ENCODE measurements at places on chromosomes 6 and 20.

GRCh38 chr20:7665376-7665775 is 274.9 kb downstream of the HAO1 start:
- no peak for DNase-seq

DNA sequence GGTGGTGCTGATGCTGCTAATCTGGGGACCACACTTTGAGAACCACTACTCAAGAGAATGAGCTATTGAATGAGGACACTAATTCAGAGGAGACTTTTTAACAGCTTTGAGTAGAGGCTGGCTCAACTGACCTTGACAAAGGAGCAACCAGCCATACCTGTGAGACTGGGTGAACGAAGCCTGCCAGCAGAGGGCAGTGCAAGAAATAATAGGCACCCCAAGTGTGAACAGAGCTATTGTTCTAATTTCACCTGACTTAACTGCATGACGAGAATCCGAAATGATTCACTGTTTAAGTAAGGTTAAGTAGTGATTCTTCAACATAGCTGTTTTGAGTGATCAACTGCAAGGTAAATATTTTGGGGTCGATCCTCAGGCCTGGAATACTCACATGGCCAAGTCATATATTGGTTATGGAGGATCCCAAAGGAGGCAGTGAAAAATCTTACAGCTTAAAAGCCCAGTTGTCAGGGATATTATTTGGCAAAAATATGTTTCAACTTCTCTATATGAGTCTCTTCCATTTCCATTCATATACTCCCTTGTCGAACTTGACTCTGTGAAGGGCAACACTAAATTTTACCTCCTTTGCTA is 550.5 kb upstream of the MARCKS start:
- DNase-seq = no peak

DNA sequence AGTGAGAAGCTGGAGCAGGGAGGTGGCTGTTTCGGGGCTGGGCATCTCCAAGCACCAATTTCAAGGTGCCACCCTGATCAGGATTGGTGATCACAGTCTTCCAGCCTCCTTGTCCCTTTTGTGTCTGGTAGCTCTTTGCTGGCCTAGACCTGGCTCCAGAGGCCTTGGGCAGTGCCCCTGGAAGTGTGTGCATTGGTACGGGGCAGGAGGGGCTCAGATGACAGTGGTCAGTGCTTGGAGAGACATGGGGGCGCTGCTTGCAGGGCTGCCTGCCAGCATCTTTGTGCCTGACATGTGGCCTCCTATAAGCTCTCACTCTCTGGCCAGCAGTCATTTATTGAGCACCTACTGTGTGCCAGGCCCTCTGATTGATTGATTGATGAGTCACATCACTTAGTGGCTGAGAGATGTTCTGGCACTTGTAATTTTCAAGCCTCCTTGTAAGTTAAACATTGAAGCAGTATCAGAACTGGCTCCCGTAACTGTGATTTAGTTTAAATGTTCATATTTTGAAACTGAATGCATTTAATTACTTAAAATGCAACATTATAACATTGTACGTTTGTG is 61.7 kb downstream of the BCAS4 start:
- DNase-seq = no peak

DNA sequence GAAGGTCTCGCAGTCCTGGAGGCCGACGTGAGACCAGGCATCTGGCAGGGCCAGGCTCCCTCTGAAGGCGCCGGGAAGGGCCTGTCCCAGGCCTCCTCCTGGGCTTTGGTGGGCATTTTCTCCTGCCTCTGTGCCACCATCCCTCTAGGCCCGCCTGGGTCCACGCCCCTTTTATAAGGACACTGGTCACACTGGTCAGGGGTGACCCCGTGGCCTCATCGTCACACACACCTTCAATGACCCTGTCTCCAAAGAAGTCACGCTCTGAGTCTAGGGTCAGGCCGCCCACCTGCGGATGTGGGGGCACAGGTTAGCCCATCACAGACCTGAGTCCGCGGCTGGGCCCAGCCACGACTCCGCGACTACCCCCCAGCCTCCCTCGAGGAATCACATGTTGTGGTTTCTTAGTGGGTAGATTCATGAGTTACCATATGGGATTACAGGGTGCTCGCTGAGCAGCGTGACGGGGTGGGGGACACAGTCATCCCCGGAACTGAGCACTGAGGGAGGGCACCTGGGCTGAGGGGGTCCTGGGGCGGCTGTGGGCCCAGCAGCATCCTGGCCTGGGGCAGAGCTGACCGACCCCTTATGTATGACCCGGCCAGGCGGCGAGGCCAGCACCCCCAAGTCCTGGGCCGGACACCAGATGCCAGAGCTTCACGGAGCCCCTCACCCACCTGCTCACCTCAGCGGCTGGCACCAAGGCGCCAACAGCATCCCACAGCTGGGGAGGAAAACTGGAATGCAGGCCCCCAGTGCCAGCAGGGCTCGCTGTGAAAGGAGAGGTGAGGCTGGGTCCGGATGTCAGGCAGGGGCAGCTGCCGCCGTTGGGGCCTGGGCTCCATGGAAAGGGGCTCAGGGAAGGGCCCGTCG is 115.9 kb downstream of the DLL1 start:
- DNase-seq = no peak

DNA sequence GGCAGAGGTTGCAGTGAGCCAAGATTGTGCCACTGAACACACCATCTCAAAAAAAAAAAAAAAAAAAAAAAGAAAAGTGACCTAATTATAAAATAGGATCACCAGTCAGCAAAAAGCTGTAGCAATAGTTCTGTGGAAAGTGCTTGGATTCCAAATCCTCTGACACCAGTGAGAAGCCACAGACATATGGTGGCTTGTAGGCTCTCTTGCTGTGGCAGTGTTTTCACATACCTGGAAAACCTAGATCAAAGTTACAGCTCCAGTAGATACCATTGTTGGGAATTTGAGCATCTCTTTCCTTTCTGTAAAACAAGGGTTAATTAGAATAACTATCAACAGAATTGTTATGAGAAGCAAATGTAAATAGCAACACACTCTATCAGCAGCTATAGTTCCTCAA is 4.1 kb downstream of the CCDC170 start:
- no peak for DNase-seq

DNA sequence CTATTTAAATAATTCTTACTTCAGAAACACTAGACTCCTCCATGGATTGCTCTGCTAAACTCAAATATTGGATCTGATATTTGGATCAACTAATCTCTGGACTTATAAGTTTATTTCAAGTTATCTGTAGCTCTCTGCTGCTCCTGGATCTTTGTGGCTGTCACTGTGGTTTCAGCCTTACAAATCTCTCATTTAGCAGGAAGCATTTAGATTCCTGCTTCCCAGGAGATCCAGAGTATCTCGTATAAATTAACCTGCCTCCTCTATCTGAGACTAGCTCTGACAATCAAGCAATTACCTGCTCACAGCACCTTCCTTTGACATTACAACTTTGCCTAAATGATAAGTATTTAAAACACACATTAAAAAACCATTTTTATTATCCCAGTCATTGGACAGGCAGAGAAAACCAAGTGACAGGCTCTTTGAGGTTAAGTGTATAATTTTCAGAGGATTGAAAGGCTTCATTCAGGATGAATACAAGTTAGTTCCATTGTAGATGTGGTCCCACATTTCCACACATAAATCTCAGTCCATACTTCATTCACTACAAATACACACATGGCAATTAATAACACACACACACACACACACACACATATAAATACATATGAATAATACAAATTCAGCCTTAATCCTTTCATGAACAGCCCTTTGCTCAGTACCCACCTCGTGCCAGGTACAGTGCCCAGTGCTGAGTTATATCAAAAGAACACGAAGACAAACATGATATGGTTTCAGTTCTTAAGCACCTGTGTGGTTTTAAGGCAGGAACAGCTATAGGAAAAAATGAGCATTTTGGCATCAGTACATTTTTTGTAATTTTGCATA is 55.5 kb upstream of the PLCB1 start:
- no peak for DNase-seq

DNA sequence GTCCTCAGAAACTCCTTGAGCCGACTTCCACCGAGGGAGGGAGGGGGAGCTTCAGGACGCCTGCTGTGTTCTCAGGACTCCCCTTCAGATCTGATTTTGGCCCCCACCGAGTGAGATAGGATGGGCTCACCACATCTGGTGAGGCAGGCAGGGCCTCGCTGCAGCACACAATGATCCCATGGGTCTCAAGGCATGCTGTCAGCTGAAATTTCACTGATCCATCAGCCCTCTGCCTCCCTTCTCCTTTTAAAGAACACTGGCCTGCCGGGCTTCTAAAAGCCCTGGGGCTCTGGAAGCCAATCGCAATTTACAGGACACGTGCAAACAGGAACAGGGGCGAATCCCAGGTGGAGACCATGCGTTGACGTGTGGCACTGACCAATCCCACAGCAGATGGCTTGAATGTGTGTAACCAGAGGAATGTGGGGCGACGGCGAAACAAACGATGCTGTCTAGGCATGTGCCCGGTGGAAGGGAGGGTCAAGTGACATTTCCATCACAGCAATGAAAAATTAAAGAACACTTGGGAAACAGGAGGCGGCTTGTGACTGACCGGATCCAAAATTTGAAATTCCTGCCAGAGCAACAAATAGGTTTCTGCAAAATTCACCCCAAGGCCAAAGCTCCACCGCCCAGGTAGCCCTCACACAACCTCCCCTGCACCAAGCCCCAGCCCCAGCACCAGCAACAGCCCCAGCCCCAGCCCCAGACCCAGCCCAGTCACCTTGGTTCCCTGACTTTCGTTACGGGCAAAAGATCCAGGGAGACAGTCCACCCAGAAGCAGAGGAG is 167.1 kb upstream of the ZNF337 start:
- no peak for DNase-seq

- no peak for DNase-seq
Observed at GRCh38 chr20:8722277-8722928, 346.5 kb upstream of the PLCB4 start.

GRCh38 chr6:100376103-100376502 is 88.6 kb downstream of the SIM1 start:
- DNase-seq = no peak

DNA sequence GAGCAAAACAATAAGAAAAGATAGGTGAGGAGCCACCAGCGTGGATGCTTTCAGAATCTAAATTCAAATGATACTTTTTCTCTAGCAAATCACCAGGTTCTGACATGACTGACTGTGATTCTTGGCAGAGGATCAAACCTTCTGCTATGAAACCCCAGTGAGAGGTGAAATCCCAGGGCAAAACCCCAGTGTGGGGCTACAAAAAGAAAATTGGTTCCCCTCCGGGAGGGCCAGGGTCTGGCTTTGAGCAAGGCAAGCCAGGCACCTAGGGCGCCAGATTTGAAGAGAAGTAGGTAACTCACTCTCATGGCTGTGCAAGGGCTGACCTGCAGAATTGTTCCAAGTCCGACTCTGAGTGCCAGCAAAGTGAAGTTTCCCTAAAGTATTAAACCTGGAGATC is 20.2 kb upstream of the RALGAPA2 start:
- DNase-seq = no peak

DNA sequence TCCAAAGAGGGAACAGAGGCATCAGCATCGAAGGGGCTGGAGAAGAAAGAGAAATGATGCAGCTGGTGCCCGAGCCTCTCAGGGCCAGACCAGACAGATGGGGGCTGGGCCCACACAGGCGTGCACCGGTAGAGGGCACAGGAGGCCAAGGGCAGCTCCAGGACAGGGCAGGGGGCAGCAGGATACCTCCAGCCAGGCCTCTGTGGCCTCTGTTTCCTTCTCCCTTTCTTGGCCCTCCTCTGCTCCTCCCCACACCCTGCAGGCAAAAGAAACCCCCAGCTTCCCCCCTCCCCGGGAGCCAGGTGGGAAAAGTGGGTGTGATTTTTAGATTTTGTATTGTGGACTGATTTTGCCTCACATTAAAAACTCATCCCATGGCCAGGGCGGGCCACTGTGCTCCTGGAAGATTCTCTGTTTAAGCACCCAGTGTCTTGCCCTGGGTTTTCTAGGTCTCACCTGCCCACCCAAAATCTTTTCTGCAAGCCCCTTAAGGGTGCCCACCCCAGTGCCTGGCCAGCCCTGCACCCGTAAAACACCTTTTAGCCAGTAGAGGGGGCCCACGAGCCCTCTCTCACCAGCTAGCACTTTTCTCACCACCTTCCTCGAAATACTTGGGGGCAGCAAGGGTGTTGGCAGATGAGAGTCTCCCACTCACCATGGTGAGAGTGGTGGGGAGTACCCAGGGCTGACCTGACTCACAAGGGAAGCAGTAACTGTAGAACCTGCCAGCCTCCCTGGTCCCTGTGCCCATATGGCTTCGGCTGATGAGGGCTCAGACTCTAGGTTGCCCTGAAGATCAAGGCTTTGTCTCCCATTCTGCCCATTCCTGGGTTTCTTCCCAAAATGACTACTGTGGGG is 35.7 kb upstream of the ID1 start:
- peak; percentile 14 for DNase-seq

GRCh38 chr6:159833556-159833955 is 33.5 kb downstream of the PNLDC1 start:
- DNase-seq = no peak

- DNase-seq = no peak
Observed at GRCh38 chr6:35602133-35602946, 86.4 kb downstream of the FKBP5 start.

DNA sequence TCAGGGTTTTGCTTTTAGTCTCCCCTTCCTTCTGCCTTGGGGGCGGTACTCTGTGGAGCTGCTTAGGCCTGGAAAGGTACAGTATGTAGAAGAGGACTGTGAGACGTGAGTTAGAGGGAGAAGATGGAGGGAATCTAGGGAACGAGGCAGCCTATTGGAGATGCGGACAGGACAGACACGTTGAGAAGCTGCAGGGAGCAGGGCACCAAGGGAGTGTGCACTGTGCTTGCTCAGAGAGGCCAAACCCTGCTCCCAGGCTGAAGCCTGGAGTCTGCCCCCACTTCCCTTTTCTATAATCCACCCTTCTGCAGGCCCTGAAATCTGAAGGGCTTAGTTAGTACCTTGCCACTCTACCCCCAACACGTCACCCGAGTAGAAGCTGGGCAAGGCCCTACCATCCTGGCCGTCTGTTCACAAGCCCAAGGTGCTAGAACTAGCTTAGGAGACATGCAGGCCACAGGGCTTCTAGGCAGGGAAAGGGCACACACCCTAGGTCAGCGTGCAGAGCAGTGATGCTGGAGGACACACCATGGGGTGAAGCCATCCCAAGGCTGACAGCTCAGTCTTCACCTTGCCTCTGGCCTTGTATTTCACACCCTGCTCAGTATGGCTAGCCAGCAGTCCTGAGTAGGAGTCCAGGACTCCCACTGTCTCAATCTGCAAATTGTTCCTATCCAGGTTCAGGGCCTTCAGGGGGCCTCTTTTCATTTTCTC is 6.9 kb downstream of the TP53INP2 start:
- DNase-seq = no peak

- DNase-seq = no peak
Observed at GRCh38 chr6:90136176-90136575, 160.5 kb downstream of the BACH2 start.

- DNase-seq = no peak
Observed at GRCh38 chr6:108437821-108438220, 122.9 kb upstream of the FOXO3 start.

DNA sequence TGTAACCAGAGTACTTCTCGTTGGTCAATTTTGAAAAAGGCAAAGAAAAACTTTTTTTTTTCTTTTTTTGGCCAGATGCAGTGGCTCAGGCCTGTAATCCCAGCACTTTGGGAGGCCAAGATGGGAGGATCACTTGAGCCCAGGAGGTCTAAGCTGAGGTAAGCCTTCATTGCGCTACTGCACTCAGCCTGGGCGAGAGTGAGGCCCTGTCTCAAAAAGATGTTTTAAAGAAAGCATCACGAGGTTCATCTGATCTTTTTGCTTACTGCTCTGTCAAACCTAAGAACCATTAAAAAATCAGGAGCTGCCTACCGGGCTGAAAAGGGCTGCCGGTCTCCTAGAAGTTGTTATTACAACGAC is 607 bp downstream of the LYRM2 start:
- DNase-seq = no peak

All from stimulated activated CD4-positive, alpha-beta T cell treated with anti-CD3 and anti-CD28 coated beads, Interleukin-1b, Interleukin-23, amount 100 ng/mL, for 1 hour (primary cell).